NB4 (cell line): ENCODE measurements at places on chromosomes 5 and 9.

DNA sequence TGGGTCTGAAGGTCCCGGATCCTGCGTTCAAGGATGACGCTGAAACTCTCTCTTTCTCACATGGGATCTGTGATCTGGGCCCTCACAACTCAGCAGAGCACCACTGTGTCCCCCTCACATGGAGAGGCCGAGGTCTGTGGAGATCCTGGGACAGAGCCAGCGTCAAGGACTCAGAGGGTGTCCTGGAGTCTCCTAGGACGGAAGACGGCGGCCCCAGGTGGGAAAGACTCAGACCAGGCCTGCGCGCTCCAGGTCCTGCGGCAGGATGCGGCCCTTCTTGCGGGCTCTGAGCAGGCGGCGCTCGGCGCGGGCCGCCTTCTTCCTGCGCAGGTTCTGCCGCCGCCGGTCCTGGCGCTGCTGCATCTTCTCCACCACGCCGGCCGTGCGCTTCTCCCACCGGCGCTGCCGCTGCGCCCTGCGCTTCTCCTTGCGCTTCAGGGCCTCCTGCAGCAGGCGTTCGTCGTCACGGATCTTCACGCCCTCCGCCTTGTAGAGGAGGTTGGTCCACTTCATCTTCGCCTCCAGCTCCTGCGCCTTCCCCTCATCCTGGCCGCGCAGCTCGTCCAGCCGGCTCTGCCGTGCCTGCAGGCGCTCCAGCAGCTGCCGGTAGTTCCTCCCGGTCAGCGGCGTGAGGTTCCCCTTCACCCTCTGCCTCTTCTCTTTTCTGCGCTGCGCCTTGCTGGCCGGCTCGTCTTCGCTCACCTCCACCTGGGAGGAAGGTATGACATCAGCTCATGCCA is 4.2 kb downstream of the SURF6 start:
- DNase-seq, result no peak

DNA sequence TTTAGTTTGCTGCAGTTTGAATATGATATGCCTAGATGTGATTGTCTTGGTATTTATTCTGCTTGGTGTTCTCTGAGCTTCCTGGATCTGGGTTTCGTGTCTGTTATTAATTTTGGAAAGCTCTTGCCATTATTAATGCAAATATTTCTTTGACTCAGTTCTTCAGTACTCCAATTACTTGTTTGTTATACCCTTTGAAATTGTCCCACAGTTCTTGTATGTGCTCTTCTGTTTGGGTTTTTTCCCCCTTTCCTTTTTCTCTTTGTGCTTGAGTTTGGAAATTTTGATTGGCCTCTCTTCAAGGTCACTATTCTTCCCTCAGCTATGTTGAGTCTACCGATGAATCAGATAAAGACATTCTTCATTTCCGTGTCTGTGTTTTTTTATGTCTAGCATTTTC is 96.6 kb upstream of the CKMT2 start:
- no peak for DNase-seq

DNA sequence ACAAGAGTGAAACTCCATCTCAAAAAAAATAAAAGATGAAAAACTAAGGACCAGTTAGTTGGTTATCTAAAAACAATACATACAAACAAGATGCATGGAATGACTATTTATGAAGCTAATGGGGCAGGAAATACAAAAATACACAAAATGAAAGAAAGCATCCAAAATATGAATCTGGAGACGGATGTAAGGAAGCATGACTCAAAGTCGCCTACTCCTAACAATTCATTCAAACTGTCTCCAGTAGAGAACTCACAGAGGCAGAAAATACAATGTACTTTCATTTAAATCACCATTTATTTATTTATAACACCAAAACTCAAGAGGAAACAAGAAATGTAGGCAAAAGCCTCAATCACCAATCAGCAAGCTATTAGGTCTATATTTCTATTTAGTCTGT is 68.4 kb downstream of the SCAI start:
- DNase-seq, result no peak

- DNase-seq, result peak; percentile 97
Observed at GRCh38 chr5:177306674-177307543, 3.3 kb downstream of the PRELID1 start.

DNA sequence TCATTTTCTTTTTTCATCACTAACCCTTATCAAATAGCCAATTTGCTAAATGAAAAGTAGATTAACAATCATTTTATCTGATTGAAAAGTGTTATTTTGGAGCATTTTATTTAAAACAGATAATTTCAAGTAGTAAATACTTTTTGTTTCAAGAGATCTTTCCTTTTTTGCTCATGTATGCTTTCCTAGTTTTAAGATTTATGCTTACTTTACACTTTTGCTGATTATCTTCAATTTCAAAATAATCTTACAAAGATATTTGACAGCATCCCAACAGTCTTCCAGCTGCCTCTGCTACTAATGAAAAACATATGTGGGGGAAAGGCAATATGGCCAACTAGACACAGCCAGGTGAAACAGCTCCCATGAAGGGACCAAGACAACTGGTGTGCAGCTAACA is 1027.3 kb upstream of the CDH9 start:
- DNase-seq, result no peak

GRCh38 chr5:27216367-27216950 is 178.1 kb upstream of the CDH9 start:
- DNase-seq, result no peak

DNA sequence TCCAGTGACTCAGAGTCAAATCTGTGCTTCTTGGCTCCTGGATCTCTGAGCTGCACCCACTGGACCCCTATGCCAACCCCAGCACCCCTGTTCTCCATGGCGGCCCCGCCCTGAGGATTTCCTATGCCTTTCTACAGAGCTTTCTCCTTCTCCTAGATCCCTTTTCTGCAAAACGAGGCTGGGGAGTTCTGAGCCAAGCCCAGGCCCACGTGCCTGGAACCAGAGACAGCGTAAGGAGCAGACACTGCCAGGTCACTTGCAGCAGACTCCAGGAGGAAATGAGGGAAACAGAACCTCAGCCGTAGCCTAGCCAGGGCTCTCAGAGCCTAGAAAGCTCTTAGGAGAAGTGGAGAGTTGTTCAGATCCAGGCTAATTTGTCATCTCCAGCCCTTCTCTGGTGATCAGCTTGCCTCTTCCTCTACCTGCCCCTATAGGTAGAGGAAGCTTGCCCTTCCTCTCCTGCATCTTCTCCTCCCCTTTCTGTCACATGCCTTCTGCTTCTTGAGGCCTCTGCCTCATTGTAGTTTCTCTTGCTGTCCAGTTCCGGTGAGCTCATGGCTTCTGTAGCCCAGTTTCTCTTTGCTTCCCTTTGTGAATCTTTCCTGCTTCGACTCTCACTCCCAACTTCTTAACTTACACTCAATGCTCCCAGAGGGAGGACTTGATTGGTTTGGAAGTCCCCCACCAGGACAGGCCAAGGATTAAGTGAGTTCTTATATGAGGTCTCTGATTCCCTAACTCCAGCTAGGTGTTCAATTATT is 163.4 kb downstream of the RGS3 start:
- DNase-seq, result no peak
